Spinal cord (tissue), 10 donors: ENCODE measurements at places on chromosomes 11 and 22. TPM values are rescaled to one million over a fixed set of nuclear protein-coding genes. Genes with fewer than 3 reads are reported as not detected.

PRR33 gene
- not detected for total RNA-seq

TUBA8 gene
- total RNA-seq: 9.7 TPM

GGT5 gene
- 2.9 TPM for total RNA-seq

BTG4 gene
- 0.39 TPM for total RNA-seq

SLC22A8 gene
- total RNA-seq: 95.5 TPM

AQP11 gene
- 8.6 TPM for total RNA-seq
